ENCODE measurements at places on chromosomes 3 and 15. TPM values are rescaled to one million over a fixed set of nuclear protein-coding genes. Genes with fewer than 3 reads are reported as not detected.

- DNase-seq: no peak
Observed at GRCh38 chr3:115903843-115904242, 280.5 kb downstream of the GAP43 start.

Gene KCNAB1
- total RNA-seq: 46.6 TPM

DNA sequence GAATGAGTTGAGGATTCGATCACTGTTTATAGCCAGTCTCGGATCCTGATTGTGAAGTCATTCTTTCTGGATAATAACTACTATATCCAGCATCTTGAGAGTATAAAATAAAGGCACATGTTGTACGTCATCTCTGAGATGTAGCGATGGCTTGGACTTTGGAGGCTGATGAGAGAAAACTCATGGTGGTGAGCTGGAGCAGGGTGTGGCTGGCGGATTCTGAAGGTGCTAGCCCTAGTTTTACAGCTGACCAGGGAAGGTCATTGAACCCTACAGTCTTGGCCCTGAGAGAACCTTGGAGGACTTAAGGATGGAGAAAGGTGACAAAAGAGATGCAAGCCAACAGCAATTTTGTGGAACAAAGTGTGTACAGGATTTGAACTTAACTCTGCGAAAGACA, 153.8 kb downstream of the IGF1R start:
- no peak for DNase-seq

Gene CLASP2
- total RNA-seq: 338 TPM

Gene FANCD2OS
- not detected for total RNA-seq

Gene ERICH6
- total RNA-seq: 0.66 TPM

DNA sequence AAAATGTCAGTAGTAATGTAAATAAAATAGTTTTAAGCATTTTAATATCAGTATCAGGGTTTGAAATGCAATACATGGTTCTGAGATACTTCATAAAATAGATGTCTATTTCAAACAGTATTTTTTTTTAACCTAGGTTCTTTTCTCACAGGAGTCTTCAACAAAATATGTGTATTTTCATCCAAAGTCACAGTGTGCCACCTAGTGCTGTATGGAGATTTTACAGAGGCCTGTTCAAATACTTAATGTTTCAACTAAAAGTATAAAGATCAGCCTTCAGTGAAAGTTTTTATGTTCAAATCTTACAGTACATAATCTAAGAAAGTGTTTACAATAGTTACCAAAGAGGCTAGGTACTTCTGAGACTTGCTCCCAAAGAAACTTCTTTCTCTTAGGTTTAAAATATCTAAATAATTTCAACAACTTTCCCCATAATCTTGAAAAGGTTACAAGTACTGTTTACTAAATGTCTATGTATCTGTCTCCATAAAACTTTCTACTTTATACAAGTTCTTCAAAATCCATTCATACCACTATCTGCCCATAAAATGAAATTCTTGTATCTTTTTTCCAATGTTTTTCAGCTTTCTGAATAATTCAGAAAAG, 38.3 kb downstream of the SCAPER start:
- no peak for DNase-seq

Gene NPAP1
- 0.80 TPM for total RNA-seq

DNA sequence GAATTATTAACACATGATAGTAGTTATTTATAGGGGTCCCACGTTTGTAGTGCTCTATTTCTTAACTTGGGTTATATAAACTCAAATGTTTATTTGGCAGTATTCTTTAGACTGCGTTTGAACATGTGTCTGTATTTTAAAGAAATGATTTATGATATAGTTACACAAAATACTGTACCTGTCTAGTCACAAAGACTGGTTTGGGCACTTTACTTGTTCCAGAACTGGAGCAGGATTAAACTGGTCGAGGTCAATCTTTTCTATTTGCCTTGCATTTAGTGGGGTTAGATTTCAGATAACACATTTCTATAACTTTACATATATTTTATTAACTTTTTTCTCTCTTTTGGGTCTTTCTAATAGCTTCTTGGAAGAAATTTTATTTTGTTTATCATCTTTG, 39.5 kb downstream of the HACD3 start:
- no peak for DNase-seq

Gene RHCG
- 9.6 TPM for total RNA-seq

Gene USP50
- not detected for total RNA-seq

GRCh38 chr3:141240687-141241615, 9.3 kb downstream of the PXYLP1 start:
- no peak for DNase-seq

Gene ACSBG1
- total RNA-seq: 70.1 TPM

GRCh38 chr3:58308728-58309127, 2.4 kb downstream of the HTD2 start:
- DNase-seq: no peak

Gene MAP6D1
- 40.1 TPM for total RNA-seq

DNA sequence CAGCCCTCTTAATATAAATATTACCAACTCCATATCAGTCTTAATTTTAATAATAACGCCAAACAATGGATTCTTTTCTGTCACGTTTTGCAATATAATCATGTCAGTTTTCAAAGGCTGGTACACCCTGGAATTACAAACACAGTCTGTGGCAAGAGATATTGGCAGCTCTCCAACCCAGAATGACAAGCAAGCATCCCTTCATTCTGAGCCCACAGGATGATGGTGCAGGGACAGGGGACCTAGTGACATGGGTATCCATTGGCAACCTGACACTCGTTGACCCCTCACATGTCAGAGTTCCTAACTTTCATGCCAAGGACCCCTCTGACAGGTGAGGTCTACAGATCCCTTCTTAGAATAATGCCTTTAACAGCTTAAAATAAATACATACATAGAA, 154.5 kb upstream of the TSC22D2 start:
- no peak for DNase-seq

DNA sequence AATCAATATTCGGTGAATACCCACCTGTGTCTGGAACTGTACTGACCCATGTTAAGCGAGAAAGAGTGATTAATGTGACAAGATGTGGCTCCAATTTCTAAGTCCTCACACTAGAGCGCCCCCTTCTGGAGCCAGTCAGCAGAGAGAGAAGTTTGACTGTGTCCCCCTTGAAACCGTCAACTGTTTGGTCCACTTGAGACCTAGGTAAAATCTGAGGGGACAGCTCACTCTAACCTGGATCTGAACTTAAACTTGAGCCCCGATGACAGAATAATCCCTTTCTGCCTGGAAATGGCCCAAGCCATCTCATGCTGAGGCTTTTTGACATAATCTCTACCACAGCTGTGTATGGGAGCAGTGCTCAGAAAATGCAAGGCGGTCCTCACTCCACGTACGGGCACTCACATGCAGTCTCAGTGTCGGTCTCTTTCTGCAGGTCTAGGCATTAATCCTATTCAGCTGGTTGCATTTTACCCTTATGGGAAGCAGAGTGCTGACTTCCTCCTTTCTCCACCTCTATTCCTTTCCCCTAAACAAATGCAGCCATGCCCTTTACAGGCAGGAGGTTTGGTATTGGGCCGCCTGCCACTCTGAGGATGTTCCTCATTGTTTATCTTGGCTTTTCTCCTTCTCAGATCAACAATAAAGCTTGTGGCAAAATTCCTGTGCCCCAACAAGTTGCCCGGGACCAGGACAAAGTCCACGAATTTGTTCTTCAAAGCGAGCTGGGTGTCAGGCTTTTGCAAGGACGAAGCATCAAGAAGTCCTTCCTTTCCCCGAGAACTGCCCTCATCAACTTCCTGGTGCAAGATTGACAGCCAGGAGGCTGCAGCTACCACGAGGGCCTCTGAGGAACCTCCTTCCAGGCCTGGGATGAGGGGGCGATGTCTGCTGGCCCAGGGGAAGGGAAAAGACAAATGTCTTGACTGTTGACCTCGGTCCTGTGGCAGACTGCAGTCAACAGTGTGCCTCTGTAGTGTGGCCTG, 47.5 kb upstream of the LIMD1 start:
- DNase-seq: no peak

- no peak for DNase-seq
Observed at GRCh38 chr3:70999730-71000129, 583.8 kb downstream of the FOXP1 start.

DNA sequence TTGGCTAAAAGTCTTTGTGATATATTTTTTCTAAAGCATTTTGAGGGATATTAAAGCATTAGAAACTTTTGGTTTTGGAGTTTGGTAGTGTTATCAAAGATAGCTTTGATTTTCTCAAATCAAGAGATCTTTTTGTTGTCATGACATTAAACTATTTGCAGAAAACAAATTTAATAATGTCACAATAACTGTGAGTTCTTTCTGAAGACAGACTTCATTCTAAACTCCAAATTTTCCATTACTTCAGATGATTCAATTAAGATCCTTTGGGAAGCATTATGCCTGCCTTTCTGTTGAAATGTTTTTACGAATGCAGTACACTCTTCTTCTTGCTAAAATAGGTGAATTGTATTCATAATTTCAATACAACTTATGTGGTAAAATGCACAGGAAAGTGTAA, 145.4 kb downstream of the ALCAM start:
- DNase-seq: no peak

GRCh38 chr15:93520206-93520605, 431.2 kb upstream of the RGMA start:
- no peak for DNase-seq

GRCh38 chr3:146692254-146692653, 87.1 kb upstream of the PLSCR5 start:
- DNase-seq: no peak

Gene FRMD4B
- 103 TPM for total RNA-seq

DNA sequence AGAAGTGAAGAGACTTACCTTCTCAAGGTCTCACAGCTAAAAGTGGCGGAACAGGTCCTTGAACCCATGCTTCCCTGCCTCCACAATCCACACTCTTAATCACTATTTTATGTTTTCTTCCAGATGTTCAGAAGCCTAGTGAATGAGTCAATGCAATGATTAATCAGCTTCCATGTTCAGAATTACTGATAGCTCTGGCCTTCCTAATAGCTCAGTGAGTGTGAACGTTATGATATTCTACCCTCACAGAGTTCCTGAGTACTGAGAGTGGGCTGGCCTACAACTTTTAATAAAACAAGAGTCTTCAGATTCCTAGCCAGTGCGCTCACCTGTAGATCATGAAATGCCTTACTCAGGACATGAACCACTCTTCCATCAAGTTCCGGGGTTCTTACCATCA, 443.0 kb upstream of the ADAMTS9 start:
- DNase-seq: no peak

Gene PLSCR2
- total RNA-seq: not detected

Gene CDC25A
- 0.79 TPM for total RNA-seq

- no peak for DNase-seq
Observed at GRCh38 chr15:67506775-67507747, 13.9 kb upstream of the C15orf61 start.

DNA sequence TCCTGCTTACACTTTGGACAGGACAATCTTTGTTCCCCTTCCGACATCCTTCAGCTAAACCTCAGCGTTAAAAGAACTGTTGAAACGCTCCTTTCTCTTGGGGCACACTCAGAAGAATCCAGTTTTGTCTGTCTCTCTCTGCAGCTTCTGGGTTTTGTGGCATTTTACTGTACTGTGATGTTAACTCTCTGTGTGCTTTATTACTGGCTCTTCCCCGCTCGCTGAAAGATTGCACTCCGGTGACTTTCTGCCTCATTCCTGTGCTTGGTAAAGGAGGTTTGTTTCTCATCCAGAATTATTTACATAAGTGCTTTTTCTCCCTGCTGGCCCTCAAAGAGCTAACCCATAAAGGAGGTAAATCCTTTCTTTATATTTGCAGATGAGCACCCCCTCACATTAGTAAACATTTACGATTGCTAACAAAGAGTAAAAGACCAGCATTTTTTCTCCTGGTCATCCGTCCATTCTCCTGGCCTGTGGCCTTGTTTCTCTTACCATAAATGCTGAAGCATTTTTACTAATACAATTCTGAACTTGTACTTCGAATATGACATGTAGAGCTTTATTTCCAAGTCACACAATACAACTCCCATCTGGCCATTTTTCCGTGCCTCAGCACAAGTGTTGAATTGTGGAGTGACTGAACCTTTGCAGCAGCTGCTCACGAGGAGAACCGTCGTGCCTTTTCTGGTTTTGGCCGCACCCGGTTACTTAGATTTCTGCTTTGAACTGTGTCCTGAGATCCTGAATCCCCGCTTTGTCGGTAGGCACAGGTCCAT, 69.3 kb upstream of the RPL35A start:
- DNase-seq: no peak

DNA sequence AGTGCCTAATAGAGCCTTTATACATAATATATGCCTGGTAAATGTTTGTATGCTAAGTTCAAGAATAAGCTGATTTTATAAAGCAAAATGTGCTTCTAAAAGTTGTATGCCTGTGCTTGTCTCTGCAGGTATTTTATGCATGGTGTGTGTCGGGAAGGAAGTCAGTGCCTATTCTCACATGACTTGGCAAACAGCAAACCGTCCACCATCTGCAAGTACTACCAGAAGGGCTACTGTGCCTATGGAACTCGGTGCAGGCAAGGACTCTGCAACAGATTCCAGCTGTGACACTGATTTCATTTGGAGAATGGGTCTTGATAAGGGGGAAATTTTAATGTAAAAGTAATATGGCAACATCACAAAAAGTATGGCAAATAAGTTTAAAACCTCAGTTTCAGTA, 11.9 kb downstream of the MKRN2 start:
- no peak for DNase-seq

DNA sequence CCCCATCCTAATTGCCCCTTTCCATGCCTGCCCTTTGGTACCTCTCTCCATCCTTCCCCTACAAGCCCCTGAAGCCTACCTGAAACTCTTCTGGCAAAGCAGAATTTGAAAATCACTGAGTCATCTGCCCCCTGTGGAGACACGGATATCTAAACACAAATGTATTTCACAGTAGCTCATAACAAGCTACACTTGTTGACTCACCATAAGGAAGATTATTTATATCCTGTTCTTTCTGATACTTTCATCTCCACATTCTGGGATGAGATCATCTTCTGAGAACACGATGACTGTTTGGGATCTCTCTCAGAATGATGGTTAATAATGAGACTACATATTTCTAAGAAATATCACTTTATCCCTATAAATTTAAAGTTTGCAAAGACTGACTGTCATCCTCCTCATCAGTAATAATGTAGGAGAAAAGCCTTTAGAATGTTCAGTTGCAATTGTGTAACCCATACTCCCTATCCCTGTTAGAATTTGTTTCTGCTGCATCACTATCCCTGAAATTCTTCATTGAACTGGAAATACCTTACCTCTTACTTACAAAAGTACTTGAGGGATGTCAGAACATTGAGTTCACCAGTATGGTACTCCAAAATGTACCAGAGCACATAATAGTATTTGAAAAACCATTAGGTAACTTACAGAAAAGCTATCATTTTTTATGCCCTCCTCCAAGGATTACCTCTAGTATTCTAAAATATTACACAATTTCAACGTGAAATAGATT, 116.1 kb upstream of the IL12A start:
- DNase-seq: no peak

GRCh38 chr3:186996356-186996755, 66.0 kb downstream of the ST6GAL1 start:
- DNase-seq: no peak

- DNase-seq: no peak
Observed at GRCh38 chr15:25641361-25641760, 202.5 kb upstream of the UBE3A start.

Measured in dorsolateral prefrontal cortex (tissue), 122 donors.